GM03348 (cell line): ENCODE measurements at places on chromosomes 6 and 20.
A peak's percentile ranks its signal among the peaks of the same experiment; 100 is the strongest.

- DNase-seq: no peak
Observed at GRCh38 chr6:43876602-43877001, 106.6 kb downstream of the VEGFA start.

- DNase-seq: peak; percentile 44
Observed at GRCh38 chr6:7727086-7727945, 1.4 kb downstream of the BMP6 start.

GRCh38 chr6:135008072-135008940 is 46.3 kb downstream of the HBS1L start:
- no peak for DNase-seq

- DNase-seq: no peak
Observed at GRCh38 chr6:20644667-20645370, 110.6 kb downstream of the CDKAL1 start.

- DNase-seq: no peak
Observed at GRCh38 chr6:160121981-160122380, 366 bp downstream of the SLC22A1 start.

DNA sequence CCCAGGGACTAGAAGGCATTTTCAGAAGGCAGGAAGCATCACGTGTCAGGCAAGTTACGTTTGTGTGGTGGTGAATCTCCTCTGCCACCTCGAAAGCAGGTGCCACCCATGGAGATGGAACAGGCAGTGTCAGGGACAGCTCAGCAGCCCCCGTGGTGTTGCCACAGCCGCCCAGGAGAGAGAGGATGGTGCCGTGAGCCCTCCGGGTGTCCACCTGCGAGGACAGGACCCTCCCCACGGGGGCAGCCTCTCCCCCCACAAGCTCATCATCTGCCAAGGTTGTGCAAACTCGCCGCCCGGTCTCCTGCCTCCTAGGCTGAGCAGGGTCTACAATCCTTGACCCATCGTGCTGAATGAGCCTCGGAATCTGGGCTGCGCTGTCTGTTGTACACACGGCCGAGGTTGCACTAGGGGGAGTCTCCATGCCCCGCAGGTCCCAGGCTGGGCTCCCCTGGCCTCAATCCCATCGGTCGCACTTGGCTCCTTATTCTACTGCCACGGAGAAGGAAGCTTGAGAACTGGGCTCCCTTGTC is 40.1 kb downstream of the DACT2 start:
- no peak for DNase-seq

DNA sequence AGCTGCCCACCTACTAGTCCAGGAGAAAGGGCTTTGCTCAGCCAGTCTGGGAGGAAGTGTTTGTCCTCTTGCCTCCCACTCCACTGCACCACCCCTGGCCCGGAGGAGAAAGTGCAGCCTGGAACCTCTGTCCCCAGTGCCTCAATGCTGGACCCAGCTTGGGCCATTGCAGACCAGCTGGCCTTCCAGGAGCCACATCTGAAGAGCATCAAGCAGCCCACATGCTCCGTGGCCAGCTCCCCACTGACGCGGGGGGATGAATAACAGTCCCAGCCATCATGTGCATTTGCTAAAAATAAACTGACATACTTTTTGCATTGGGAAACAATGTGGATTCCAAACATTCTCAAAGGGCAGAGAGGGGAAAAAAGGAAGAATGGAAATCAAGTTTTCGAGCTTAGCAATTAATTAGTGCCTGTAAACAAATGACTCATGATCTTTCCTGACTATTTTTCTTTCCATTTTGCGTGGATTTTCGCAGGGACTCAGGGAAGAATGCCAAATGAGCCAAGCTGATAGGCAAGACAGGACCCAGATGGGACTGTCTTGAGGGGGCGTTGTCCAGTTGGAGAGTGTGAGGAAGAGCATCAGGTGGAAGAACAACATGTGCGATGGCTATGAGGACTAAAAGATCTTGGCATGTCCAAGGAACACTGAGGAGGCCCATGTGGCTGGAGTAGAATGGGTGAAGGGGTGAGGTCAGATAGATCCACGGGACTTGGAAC is 34.1 kb downstream of the CEBPB start:
- DNase-seq: peak; percentile 94

DNA sequence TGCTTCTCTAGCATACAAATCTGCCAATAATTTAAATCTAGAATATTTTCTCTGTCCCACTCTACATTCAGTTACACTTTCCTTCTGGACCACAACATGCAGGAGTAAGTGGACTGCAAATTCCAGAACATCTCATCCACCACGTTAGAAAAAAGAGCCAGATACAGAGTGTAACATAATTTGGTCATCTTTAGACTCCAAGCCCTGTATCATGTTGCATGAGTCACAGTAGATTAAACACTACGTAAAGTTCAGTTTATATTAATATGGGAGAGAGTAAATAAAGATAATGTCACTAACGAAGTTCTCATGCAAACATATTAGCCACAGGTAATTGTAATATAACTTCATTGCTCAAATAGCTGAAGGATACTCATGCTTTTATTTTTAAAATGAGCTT is 327.0 kb downstream of the C6orf118 start:
- no peak for DNase-seq

DNA sequence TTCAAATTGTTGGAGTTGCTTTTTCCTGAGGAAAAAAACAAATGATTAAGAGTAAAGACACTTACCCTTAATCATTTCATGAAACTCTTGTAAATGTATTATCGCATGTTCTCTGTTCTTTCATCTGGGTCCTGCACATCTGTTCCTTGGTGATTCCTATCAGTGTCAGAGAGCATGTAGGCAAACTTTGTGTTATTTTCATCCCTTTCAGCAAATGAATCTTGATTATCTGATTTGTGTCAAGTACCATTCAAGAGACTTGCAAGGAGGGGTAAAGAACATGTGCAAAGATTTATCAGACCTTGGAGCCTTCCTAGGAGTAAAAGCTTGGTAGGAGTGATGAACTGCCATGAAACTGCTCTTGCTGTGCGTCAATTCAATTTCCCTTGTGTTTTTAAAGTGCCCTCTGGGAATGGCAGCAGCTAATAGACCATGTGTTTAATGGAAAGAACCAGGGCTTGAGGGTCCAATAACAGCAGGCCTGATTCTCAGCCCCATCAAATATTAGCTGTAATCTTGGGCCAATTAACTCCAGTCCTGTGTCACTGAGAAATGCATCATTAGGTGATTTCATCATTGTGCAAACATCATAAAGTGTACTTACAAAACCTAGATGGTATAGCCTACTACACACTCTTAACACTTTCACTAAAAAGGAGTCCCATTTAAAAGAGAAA is 118.9 kb upstream of the CEP85L start:
- DNase-seq: no peak

- peak; percentile 18 for DNase-seq
Observed at GRCh38 chr6:80437221-80437620, 330.8 kb downstream of the BCKDHB start.

GRCh38 chr6:24517659-24518543 is 23.1 kb downstream of the ALDH5A1 start:
- no peak for DNase-seq

GRCh38 chr6:160431791-160432404 is 83.7 kb downstream of the SLC22A3 start:
- DNase-seq: peak; percentile 15

DNA sequence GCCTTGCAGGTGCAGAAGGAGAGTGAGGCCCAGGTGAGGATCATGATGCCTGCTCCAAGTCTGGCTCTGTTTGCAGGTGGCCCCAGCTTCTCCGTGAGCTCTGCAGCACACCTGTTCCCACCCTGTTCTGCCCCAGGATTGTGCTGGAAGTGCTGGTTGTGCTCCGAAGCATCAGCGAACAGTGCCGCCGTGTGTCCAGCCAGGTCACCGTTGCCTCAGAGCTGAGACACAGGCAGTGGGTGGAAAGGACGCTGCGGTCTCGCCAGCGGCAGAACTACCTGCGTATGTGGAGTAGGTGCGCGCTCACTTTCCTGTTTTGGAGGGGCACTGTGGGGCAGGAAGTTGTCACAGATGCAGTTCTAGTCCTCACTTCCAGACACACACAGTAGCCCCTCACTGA is 25.0 kb downstream of the ERMARD start:
- no peak for DNase-seq

GRCh38 chr6:31586008-31586407 is at the start of gene LST1:
LST1 (plus strand) TSS chr6:31586277; CDS start chr6:31587300, 1,023 bp downstream.
- no peak for DNase-seq

DNA sequence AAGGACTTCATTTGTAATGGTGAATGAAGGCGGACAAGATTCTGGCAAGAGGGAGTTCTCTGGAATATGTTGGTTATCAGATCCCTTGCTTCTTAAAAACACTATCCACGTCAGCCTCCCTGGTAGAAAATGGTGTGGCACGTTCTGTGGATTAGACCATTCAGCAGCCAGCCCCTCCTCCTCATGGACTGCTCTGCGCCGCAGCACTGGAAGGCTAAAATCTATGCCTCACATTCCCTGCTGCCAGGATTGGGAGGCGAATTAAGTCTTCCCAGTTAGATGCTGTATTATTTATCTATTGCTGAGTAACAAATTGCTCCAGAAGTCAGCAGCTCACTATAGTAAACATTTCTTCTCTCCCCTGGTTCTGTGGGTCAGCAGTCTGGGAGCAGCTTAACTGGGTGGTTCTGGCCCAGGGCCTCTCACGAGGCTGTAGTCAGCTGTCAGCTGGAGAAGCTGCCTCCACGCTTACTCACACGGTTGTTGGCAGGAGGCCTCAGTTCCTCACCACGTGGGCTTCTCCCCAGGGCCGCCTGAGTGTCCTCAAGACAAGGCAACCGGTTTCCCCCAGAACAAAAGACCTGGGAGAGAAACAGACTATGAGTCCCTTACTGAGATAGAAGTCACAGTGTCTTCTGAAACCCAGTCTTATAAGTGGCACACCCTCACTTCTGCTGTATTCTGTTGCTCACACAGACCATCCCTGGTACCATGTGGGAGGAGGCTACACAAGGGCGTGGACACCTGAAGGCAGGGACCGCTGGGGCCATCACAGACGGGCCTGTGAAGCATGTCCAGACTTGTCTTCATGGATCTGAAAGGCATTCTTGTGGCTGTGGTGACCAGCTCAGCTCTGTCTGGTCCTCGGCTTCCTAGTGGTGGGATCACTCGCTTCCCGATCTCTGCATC is 101.0 kb downstream of the NRN1 start:
- peak; percentile 90 for DNase-seq

DNA sequence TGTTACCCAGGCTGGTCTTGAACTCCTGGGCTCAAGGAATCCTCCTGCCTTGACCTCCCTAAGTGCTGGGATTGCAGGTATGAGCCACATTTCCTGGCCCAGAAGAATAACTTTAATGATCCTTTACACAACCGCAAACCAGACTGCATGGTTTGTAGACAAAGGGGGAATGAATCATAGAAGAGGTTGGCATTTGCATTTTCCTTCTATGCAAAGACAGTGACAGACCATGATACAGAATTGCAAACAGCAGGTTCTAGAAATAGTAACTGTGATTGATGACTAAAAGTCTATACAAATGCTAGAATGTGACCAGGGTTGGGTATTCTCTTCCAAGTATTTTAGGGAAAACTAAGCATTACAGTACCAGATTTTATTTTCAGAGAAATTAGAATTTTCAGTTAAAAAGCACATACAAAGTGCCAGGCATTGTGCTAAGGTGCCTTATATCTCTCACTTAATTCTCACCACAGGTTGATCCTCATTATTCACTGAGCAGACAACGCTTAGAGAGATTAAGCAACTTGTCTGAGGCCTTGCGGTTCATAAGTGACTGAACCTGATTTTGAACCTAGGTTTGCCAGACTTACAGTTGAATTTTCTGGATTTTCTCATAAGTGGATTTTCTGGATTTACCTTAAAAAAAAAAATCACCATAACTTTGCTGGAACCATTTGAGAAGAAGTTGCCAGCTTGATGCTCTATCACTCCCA is 146.6 kb downstream of the ZFAND3 start:
- peak; percentile 28 for DNase-seq

GRCh38 chr20:41185013-41185757 is 47.8 kb downstream of the PLCG1 start:
- DNase-seq: no peak

DNA sequence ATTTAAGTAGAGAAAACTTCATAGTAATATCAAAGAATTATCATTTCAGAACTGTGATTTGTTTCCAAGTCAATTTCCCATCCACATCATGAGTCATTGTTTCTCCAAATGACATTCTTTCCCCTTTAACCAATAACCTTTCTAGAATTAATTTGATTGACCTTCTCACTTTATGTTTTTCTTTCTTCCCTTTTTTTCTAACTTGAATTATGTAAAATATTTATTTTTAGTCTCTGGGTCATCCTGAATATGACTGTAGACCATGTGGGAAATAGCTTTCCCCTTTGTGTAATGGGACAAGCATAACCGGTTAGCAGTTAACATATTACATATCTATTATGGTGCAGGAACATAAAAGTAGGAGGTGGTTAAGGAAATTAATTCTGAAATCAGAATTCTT is 291.1 kb downstream of the GJA1 start:
- DNase-seq: no peak

GRCh38 chr6:37988696-37989095 is 169.2 kb downstream of the ZFAND3 start:
- DNase-seq: peak; percentile 22

GRCh38 chr6:12009876-12010634 is 2.1 kb upstream of the HIVEP1 start:
- peak; percentile 22 for DNase-seq

- no peak for DNase-seq
Observed at GRCh38 chr6:170429450-170429849, 122.9 kb downstream of the FAM120B start.

DNA sequence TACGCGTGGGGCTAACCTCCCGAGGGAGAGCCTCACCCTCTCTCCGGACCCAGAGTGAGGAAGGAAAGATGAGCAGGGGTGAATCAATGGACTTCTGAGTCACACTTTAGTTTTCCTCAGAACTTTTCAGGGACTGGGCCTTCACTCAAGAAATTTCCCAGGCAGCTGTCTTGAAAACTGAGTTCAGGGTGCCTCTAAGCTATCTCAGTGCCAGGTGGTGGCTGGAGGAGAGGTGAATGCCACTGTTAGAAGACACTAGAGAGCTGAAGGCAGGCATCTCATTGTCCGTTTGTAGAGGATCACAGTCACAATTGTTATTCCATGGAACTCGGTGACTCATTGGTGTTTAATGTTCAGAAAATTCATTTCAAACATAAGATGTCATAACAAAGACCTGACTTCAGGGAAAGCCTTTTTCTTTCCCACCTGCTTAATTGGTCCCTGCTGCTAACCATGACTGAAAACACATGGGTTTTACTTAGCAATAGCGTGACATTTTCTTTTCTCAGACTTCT is 5.3 kb upstream of the SERPINB6 start:
- DNase-seq: peak; percentile 73

GRCh38 chr20:20786428-20786827 is 74.0 kb upstream of the RALGAPA2 start:
- no peak for DNase-seq

GRCh38 chr6:22008248-22008836 is 288.5 kb downstream of the PRL start:
- no peak for DNase-seq

DNA sequence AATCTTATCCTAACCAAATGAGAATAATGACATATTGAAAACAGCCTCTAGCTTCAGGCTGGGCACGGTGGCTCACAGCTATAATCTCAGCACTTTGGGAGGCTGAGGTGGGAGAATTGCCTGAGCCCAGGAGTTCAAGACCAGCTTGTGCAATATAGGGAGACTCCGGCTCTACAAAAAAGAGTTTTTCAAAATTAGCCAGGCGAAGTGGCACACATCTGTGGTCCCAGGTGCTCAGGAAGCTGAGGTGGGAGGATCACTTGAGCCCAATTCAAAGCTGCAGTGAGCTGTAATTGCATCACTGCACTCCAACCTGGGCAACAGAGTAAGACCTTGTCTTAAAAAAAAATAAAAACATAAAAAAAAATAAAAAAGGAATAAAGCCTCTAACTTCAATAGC is 4.7 kb downstream of the TUBB2A start:
- no peak for DNase-seq
